ENCODE measurements at places on chromosomes 5 and 9.
A peak's percentile ranks its signal among the peaks of the same experiment; 100 is the strongest.

DNA sequence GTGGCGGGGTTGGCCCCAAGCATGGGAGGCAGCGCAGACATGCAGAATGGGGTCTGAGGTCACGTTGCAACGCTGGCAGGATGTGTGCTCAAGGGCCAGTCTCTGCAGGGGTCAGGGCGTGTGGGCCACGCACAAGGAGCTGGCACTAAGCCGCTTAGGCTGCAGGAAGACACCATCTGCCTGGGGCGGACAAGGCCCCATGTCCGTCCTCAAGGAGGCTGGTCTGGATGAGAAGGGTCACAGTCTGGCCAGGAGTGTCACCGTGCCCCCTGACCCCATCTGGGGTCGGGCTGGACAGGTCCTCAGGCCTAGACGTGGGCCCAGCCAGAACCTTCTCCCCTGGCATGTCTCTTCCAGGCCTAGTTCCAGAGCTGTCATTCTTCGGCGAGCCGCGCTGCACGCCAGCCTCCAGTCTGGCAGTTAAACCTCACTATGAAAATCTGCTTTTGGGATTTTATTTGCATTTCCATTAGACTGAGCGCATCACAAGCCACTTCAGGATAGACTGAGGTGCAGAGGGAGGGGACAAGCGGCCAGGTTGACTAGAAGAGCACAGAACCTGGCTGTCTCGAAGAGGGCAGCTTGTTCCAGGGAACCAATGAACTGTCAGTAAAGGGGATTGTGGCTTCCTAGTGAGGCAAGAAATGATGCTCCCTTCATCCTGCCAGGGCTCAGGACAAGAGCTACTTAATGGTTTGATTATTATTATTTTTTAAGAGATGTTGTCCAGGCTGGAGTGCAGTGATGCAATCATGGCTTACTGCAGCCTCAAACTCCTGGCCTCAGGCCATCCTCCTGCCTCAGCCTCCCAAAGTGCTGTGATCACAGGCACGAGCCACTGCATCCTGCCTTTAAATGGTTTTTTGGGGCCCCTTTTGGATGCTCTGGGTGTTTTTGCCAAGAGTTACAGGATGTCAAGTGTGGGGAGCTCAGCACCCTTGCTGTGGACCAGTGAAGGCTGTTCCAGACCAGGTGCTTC, 4.3 kb downstream of the BRD3OS start:
- no peak for DNase-seq

GRCh38 chr9:18447541-18447940, 26.4 kb upstream of the ADAMTSL1 start:
- DNase-seq = no peak

GRCh38 chr5:107640568-107640967, 30.2 kb downstream of the EFNA5 start:
- DNase-seq = no peak

GRCh38 chr9:78028926-78029325, 2.7 kb downstream of the GNAQ start:
- DNase-seq = no peak

- DNase-seq = no peak
Observed at GRCh38 chr5:126139086-126139485, 284.1 kb upstream of the GRAMD2B start.

GRCh38 chr5:4243479-4244264, 648.0 kb downstream of the IRX1 start:
- DNase-seq = no peak

DNA sequence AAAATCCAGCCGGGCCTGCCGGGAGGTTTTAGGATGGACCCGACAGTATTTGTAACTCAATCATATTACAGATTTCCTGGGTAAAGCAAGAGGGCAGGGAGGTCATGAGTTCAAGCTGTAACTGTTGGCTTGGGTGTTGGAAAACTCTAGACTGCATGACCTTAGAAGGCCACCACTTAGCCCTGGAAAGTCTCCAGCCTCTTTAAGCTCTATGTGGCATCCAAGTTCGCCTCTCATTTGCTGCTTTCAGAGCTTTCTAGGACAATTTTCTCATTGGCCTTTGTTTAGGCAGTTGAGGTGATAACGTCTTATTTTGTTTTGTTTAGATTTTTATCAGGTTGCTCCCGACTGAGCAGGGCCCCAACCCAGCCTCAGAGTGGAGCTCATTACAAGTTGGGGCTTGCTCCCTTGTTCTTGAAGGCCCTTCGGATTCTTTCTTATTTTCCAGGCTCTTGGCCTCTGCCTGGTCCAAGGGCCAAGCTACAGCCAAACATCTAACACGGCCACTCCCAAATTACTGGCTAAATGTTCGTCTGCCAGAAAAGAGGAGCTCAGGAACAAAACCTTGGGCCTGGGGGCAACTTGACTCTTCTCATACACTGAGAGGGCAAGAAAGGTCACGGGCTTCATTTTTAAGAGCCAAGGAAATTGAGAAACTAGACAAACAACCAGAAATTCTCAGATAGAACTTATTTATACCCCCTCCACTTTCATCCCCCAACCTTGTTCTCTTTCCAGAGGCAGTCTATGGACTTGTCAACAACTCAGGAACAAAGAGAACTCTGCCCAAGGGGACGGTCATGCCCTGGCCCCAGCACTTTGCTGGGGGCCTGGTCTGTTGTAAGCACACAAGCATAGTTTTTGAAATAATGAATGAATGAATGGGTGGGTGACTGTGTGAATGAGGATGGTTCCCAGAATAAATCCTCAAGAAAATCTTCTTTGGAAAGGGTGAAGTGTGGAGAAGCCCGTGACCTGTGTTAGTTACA, 526.9 kb downstream of the BNC2 start:
- no peak for DNase-seq

- DNase-seq = no peak
Observed at GRCh38 chr5:135153661-135154060, 119.6 kb upstream of the PITX1 start.

GRCh38 chr5:83973925-83974815, 253.5 kb upstream of the HAPLN1 start:
- DNase-seq = no peak

DNA sequence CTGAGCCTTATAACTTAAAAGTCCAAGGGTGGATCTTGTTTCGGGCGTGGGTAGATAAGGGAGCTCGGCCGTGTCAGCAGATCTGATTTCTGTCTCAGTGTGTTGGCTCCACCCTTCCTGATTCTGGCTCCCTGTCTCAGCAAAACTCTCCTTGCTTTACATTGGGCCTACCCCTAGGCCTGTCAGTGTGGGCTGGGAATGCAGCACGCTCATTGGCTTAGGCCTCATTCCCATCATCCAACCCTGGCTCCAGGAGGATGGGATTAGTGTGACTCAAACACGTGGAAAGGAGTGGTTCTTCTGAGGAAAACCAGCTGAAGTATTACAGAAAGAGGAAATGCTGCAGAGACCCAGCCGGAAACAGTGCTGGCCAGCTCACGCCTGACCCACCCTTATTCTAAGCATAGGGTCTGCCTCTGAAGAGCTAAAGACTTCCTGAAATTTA, 59.9 kb downstream of the ZFAND5 start:
- no peak for DNase-seq

GRCh38 chr5:142079306-142079721, 29.3 kb upstream of the NDFIP1 start:
- DNase-seq = no peak

DNA sequence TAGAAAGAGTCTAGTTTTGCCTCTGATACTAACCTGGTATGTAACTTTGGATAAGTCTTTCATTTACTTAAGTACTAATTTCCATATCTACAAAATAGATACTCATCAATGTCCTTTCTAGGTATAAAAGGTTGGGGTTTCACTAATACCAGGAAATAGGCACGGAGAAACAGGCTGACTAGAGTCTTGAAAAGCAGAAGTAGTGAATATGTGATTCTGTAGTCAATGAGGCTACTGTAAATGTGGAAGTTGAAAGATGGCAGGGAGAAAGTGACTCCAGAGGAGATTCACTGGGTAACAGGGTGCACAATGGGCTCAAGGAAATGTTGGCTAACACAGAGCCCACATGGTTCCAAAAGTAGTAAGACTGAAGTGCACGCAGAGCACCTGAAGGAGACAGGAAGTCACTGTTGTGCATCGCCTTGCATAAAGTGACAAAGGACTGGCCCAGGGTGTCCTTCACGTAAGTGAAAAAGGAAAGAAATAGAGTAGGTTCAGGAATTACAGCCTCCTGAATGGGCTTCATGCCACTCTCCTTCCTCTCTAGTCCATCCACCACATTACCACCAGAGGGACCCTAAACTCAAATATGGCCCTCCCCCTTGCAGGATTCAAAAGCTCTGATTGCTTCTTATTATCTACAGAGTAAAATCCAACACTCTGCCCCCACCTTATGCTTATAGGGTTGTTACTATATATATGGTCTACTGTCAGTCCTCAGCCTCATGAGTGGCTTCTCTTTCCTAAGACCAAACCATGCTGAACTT, 288.0 kb upstream of the SMARCA2 start:
- no peak for DNase-seq

- DNase-seq = no peak
Observed at GRCh38 chr5:123992641-123993040, 480.7 kb downstream of the CSNK1G3 start.

DNA sequence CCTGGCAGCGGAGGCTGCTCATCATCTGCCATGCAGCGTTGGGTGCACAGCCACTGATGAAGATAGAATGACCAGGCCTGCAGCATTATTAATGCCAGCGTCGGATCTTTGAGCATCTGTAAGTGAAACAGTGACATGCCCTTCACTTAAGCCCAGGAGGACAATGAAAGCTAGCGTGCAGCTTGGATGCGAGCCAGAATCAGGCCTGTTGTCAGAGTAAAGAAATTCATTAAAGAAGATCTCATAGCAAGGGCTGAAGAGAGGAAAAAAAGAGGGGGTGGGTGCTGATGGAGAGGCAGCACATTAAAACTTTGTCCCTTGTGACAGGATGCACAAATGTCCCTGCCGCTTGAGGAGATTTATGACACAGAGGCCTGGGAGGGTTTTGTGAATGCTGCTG, 186.1 kb upstream of the MAST4 start:
- DNase-seq = no peak

DNA sequence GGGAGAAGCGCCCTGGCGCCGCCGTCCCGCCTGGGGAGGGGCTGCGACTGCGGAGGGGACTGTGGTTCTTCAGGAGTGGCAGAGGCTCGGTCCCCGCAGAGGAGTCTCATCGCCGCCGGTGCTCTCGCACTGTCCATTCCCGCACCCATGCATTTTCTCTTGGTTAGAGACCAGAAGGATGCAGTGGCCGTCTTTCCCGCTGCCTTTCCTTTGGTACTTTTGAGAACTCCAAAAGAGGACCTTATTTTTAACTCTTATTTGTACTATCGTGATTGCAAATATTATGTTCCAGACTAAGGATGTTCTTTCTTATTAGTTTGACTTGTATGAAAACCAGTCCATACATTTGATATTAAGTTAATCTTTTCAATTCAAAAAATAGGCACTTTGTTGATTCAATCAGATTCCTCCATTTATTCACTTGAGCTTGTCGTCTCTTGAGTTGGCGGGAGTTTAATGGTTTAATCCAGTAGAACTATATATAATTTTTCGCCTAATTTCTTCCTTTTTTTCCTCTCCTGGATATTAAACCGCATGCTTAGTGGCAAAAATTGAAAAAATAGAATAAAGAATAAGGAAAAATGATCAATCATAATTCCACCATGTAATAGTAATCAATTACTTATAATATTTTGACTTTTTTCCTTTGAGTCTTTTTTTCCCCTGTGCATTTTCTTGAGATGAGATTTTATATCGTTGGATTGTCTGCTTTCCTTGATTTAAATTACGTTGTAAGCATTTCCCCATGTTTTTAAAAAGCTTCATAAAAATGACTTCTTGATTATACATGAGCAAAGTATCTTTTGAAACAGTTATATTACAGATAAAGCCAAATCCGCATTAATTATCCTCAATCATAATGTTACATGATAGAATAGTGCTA, 861 bp downstream of the ZFYVE16 start:
- no peak for DNase-seq

DNA sequence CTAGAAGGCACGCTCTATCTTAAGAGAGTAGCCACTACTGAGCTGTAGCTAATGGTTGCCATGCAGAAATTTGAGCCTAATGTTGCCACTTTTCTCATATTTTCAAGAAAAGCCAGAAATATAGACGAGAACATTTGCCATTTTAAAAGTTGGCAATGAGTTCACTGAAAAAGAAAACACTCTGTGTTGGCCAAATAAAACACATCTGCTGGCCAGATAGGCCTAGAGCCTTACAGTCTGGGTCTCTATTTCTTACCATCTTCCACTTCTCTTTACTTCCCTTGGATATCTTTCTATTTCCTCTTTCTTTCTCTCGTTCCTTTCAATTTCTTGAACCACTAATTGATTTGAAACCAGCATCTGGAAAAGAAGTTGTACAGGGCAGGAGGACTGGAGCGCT, 36.6 kb upstream of the VCAN start:
- DNase-seq = no peak

DNA sequence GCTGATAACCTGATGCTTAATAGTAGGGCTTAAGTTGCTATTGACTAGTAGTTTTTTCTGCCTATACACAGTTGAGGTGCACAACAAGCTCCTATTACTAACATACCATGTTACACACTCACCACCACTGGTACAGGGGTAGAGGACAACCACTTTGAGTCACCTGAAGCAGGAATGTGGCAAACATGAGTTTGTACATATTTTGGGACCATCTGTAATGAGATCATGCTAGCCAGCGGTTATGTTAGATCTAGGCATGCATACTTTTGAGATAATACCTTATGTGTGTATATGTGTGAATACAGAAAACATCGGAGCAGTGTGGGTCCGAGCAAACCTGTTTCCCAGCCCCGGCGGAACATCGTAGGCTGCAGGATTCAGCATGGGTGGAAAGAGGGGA, 72.8 kb upstream of the NXNL2 start:
- DNase-seq = peak; percentile 14

- no peak for DNase-seq
Observed at GRCh38 chr5:53084546-53085255, 24.9 kb downstream of the MOCS2 start.

DNA sequence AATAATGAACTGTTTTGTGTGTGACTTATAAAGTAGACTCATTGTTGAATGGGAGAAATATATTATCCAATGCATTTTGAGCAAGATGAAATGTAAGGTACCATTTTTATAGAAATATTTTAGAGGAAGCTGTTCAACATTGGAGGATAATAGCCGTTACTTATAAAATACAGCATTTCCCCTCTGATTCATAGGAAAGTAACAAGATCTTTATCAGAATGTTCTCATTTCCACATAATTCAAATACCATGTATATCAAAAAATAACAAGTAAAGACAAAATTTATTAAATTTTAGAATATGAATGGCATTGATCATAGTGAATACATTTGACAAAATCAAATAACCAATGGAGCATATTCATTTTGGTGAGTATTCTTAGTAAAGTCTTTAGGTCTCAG, 346.7 kb upstream of the PTGER4 start:
- DNase-seq = no peak

DNA sequence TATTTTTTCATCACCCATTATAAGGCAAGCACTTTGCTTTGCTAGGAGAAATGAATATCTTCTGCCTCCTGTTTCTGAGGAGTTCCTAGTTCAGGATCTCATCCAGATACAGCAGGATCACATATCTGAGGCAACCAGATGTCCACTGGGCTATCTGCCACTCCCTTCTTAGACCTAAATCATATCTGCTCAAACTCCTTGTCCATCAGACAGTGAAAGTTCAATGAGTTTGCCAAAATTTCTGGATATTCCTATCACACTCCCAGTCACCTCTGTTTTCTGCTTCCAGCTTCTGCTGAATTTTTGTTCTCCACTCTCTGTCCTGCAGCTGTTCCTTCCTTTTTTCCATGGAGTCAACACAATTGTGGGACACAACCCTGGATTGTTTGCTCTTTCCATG, 54.2 kb upstream of the BASP1 start:
- DNase-seq = no peak

GRCh38 chr9:85483208-85483607, 258.5 kb downstream of the AGTPBP1 start:
- DNase-seq = no peak

- DNase-seq = no peak
Observed at GRCh38 chr5:171609806-171610452, 175.7 kb upstream of the SMIM23 start.
